ENCODE measurements at places on chromosomes 6 and 20. TPM values are rescaled to one million over a fixed set of nuclear protein-coding genes. Genes with fewer than 3 reads are reported as not detected.

The TUBB2B gene
- polyA plus RNA-seq, result 0.67 TPM

The GCLC gene
- polyA plus RNA-seq, result 50.4 TPM

The PHACTR1 gene
- polyA plus RNA-seq, result 0.79 TPM

DNA sequence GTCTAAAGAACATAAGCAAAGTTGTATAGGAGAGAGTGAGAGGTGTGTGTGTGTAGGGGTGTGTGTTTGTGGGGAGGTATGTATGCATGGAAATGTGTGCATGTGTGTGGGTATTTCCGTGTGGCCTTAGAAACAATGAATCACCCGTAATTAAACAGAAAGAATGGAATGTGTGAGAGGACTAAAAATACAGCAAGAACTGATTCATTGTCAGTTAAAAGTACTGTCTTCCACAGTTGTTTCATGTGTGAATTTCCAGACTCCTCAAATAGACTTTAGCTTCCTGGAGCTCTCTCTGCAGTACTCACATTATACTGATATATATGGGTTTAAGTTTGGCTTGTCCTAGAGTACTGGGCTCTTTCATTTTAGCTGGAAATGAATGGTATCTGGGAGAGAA, 145.7 kb downstream of the RIMS1 start:
- no peak for DNase-seq

GRCh38 chr6:124738482-124738881, 223.8 kb upstream of the RNF217 start:
- no peak for DNase-seq

- DNase-seq, result no peak
These were observed 46.9 kb downstream of the TRAF3IP2 start for GRCh38 chr6:111558690-111559187.

- no peak for DNase-seq
These were observed 326.4 kb downstream of the TAF4 start for GRCh38 chr20:61739086-61739831.

Data from ovary (tissue), 10 donors.